Suppressor macrophage treated with lipopolysaccharide for 4 hours (primary cell): ENCODE measurements at places on chromosomes 11 and 22.

- DNase-seq, result no peak
Measured at GRCh38 chr11:120509346-120510053, 2.0 kb upstream of the GRIK4 start.

GRCh38 chr11:127362754-127363308 lies 362.3 kb upstream of the KIRREL3 start:
- DNase-seq, result no peak

GRCh38 chr11:112156153-112156955 lies 7.5 kb downstream of the IL18 start:
- DNase-seq, result no peak

DNA sequence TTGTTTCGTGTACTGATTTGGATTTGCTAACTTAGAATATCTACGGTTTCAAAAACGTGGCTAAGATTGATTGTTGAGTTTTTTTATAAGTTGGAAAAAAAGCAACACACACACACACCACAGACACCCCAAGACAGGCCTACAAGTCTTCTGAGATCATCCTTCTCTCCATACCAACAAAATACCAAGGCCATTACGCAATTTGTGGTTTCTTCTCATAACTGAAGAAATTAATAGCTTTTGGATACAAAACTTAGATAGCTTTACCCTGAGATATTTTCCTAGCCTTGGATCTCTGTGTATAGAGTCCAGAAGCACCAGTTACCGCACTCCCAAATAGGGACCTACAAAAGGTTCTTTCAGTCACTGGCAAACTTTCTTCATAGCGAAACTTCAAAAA lies 113.6 kb downstream of the SIK3 start:
- DNase-seq, result peak; percentile 87

DNA sequence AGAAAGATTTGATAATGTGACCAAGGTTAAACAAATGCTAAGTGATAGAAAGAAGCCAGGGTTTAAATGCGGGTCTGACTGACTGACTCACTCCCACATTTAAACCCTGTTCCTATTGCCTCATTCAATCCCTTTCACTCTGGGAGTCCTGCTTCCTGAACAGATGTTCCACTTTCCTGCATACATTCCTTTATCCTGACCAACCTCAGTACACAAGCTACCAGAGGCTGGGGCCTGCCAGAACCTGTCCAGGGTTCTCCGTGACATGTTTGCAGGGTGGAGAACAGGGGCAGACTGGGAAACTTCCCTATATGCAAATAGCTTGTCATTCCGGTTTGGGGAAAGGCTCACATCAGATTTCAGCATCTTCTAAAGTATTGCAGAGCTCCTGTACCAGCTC lies 3.0 kb upstream of the ANKK1 start:
- DNase-seq, result no peak
